ENCODE measurements at places on chromosomes 6 and 20.

GRCh38 chr20:42026599-42026998 is 408.4 kb upstream of the CHD6 start:
- DNase-seq: no peak

DNA sequence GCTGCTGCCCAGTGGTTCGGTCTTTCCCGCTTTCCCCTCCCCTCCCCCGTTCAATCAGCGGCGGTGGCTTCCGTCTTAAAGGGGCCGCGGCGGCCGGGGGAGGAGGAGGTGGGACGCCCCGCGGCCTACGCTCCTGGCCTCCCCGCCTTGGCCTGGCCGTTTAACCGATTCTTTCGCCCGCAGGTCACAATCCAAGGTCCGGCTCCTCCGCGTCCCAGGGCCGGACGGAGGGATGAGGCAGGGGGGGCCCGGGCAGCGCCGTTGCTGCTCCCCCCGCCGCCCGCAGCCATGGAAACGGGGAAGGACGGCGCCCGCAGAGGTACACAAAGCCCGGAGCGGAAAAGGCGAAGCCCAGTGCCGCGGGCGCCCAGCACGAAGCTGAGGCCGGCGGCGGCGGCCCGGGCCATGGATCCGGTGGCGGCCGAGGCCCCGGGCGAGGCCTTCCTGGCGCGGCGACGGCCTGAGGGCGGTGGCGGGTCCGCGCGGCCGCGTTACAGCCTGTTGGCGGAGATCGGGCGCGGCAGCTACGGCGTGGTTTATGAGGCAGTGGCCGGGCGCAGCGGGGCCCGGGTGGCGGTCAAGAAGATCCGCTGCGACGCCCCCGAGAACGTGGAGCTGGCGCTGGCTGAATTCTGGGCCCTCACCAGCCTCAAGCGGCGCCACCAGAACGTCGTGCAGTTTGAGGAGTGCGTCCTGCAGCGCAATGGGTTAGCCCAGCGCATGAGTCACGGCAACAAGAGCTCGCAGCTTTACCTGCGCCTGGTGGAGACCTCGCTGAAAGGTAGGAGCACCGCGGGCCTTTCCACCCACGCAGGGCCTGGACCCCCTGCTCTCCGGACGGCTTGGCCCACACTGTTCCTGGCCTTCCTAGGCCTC is 1.2 kb downstream of the STK35 start:
- DNase-seq: peak; percentile 62

GRCh38 chr6:6892744-6893583 is 214.8 kb upstream of the RREB1 start:
- DNase-seq: no peak

DNA sequence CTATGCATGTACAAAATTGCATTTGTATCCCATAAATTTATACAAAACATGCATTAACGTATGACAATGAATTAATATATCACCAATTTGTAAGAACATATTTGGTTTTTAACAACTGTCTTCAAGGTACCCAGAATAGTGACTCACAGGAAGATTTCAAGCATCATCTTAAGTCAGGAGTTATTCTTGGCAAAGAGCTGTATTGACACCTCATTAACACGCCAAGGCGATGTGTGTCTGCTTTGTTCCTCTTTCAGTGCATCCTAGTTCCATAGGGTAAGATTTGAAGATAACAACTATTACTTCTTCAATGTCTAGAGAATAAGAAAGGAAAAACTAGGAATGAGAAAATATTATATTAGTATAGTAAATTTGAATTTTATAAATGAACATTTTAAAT is 35.8 kb upstream of the TPD52L1 start:
- DNase-seq: no peak

DNA sequence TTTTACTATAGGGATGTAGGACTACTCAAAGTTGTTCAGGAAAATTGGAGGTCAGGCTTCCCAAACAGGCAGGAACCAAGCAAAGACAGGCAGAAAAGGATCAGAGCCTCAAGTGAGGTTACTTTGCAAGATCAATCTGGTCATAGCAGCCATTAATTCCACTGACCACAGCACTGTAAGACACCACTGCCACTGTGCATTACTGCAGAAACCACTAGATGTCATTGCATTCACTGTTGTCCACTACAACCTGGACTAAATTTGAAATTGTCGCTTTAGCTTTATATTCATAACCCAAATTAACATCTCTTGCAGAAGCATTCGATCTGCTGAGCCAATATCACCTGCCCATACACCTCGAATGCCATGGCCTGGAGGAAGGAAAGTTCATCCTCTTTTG is 126.9 kb upstream of the UFL1 start:
- no peak for DNase-seq

All from kidney capillary endothelial cell (primary cell).